GM23338 (cell line): ENCODE measurements at places on chromosomes 12 and 14. TPM values are rescaled to one million over a fixed set of nuclear protein-coding genes. Genes with fewer than 3 reads are reported as not detected.

- no peaks in the 10 kb centered on the region for H3K4me1 ChIP-seq
- no peaks in the 10 kb centered on the region for H3K36me3 ChIP-seq
- DNase-seq: no peak
- H3K27me3 ChIP-seq: no peaks in the 10 kb centered on the region
- no peak overlapping the region for H3K4me3 ChIP-seq
Measured at GRCh38 chr14:37083599-37083998, 88.8 kb downstream of the SLC25A21 start.

DNA sequence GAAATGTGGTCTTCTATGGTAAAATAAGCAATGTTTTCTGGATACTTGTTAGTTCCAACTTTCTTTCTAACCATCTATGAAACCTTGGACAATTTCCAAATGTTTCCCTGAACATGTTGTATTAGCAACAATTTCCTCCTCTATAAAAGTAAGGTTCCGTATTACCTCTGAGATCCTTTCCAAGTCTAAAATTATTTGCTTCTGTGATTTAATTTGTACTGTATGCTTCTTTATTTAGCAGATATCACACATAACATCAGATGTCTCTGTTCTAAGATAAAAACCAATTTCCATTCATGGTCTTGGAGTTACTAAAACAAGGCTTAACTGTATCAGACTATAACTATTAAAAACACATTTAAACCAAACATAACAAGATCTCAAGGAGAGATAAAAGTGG is 177.2 kb downstream of the FOXA1 start:
- DNase-seq: no peak
- no peak overlapping the region for H3K4me3 ChIP-seq
- no peaks in the 10 kb centered on the region for H3K36me3 ChIP-seq
- H3K27ac ChIP-seq: no peak overlapping the region
- H3K27me3 ChIP-seq: no peaks in the 10 kb centered on the region

DNA sequence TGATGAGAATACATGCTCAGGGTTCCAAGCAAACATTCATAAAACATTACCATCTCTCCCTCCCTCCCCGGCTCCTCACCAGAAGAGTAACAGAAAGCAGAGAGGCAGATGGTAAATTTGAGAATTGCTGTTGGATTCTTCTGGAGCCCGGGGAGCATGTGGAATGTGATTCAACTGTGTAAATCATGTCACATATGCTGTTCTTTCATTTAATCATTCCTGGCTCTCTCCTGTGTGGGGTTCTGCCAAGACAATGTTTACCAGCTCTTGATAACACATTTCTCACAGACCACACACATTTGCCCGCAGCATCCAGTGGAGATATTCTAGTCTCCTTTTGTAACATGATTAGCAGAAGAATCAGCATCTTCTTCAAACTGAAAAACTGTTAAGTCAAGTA is 23.4 kb upstream of the NR2C1 start:
- peaks cover 10% of the 10 kb centered on the region; the same call in 1 of the 2 replicates for H3K36me3 ChIP-seq
- H3K27ac ChIP-seq: no peak overlapping the region
- no peaks in the 10 kb centered on the region for H3K4me1 ChIP-seq

GRCh38 chr12:131805421-131805820 is 22.8 kb upstream of the MMP17 start:
- no peaks in the 10 kb centered on the region for H3K36me3 ChIP-seq
- peaks cover under 1% of the 10 kb centered on the region; the same call in 1 of the 2 replicates for H3K4me1 ChIP-seq
- no peaks in the 10 kb centered on the region for H3K27me3 ChIP-seq

DNA sequence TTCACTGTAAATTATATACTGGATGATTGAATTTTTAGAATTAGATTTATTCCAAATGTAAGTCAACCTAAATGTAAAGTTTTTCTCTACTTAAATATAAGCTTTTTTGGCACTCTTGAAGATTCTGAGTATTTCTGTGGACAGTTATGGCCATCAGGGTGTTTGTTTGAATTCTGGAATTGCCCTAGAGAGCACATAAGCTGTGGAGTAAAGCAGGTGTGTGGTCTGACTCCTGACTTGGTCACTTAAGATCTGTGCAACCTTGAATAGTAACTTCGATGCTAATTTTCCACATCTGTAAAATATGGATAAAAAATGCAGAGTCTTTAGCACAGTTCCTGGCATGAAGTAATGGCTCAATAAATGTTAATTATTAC is 64.4 kb downstream of the FUT8 start:
- H3K27ac ChIP-seq: no peak overlapping the region
- H3K27me3 ChIP-seq: no peaks in the 10 kb centered on the region
- H3K4me1 ChIP-seq: peaks cover 32% of the 10 kb centered on the region
- no peak overlapping the region for H3K4me3 ChIP-seq
- no peaks in the 10 kb centered on the region for H3K36me3 ChIP-seq

GRCh38 chr14:101076451-101077198 is 173.1 kb upstream of the RTL1 start:
- H3K4me3 ChIP-seq: peak overlapping the region; percentile 63
- H3K27ac ChIP-seq: no peak overlapping the region
- H3K36me3 ChIP-seq: no peaks in the 10 kb centered on the region
- H3K4me1 ChIP-seq: peaks cover 34% of the 10 kb centered on the region

- no peak for DNase-seq
- H3K4me1 ChIP-seq: peaks cover 17% of the 10 kb centered on the region; the same call in 1 of the 2 replicates
- no peak overlapping the region for H3K27ac ChIP-seq
- no peak overlapping the region for H3K4me3 ChIP-seq
- no peaks in the 10 kb centered on the region for H3K36me3 ChIP-seq
- H3K27me3 ChIP-seq: no peaks in the 10 kb centered on the region
Measured at GRCh38 chr14:69518289-69519101, 34.0 kb downstream of the PLEKHD1 start.

GRCh38 chr14:54574528-54574927 is 7.6 kb downstream of the SAMD4A start:
- no peak for DNase-seq
- H3K4me1 ChIP-seq: peaks cover 6% of the 10 kb centered on the region
- no peaks in the 10 kb centered on the region for H3K36me3 ChIP-seq
- no peak overlapping the region for H3K27ac ChIP-seq

DNA sequence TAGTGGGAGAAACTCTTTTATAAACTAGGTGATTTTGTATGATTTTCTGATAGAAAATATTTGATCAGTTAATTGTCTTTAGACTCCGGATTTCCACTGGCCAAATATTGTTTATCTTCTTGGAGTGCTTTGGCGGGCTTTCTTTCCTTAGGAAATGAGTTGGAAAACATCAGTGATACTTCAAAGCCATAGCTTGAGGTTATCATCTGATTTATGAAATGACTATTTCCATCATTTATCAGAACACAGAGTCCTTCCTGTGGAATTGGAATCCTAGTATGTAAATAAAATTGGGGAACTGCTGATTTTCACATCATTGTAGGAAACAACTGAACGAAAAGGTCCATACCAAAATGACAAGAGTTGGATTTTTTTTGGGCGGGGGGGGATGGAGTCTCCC is 186.0 kb upstream of the DCN start:
- no peaks in the 10 kb centered on the region for H3K27me3 ChIP-seq
- H3K4me3 ChIP-seq: no peak overlapping the region
- no peak overlapping the region for H3K27ac ChIP-seq
- H3K36me3 ChIP-seq: no peaks in the 10 kb centered on the region

- H3K36me3 ChIP-seq: no peaks in the 10 kb centered on the region
- no peak for DNase-seq
- H3K4me1 ChIP-seq: no peaks in the 10 kb centered on the region
- no peak overlapping the region for H3K27ac ChIP-seq
Measured at GRCh38 chr12:75660805-75661404, 149.5 kb upstream of the KRR1 start.

GRCh38 chr12:66640691-66641460 is 38.0 kb downstream of the GRIP1 start:
- DNase-seq: no peak
- H3K4me1 ChIP-seq: no peaks in the 10 kb centered on the region
- no peaks in the 10 kb centered on the region for H3K36me3 ChIP-seq
- no peaks in the 10 kb centered on the region for H3K27me3 ChIP-seq
- H3K27ac ChIP-seq: no peak overlapping the region

DNA sequence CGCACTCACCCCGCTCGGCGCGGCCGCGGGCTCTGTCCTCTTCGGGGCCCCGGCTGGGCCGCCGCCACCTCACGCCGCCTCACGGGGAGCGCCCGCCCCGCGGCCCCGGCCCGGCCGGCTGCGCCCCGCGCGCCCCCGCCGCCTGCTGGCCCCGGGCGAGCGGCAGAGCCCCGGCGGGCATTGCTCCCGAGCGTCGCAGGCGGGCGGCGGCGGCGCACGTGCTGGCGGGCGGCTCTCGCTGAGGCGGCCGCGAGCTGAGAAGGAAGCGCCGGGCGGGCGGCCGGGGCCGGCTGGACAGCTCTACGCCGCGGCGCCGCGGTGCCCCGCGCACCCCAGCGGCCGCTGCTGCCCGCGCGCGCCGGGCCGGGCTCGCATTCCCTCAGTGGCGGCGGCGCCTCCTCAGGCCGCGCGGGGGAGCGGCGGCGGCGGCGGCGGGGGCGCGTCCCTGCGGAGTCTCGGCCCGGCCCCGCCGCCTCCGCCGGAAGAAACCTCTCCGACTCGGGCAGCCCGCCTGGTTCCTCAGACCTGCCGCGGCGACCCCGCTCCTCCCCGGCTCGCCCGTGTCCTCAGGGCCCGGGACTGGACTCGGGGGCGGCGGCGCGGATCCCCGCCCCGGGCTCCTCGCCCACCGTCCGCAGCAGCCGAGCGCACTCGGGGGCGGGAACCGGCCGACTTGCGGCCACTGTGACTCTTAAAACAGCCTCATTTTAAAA is at the start of gene PITPNM2:
TSS of gene PITPNM2 (minus strand) at position 347 of the 713 bp plus-strand sequence. CDS start 116,500 bp downstream, outside the sequence.
- H3K27ac ChIP-seq: no peak within 1 kb of the TSS
- H3K4me1 ChIP-seq: peaks cover 40% of the 10 kb centered on the region
- DNase-seq: peak; percentile 78

DNA sequence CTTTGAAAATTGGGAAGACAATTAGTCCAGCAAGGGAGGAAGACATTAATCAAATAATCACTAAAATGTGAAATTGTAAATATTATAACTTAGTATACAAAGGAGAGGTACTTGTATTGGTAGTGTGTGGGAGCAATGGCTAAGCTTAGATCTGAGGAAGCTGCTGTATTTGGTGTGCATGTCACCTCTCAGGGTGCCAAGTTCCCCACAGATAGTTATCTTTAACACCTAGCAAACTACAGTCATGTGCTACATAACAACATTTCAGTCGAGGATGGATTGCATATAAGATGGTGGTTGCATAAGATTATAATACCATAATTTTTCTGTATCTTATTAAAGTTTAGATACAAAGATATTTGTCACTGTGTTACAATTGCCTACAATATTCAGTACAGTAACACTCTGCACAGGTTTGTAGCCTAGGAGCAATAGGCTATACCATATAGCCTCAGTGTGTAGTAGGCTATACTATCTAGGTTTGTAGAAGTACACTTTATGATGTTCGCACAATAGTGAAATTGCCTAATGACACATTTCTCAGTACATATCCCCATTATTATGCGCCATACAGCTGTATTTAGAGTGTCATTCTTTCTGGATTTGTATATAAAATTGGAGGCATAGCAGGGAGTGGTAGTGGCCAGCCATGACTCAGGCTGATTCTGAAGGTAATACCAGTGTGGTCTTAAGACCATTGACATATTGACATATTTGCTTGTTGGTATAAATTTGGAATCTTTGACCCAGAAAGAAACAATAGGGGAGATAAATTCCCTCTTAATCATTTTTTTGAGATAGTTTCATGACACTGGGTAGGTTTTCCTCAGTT is 55.8 kb downstream of the RAD51B start:
- no peak overlapping the region for H3K27ac ChIP-seq
- no peaks in the 10 kb centered on the region for H3K36me3 ChIP-seq
- H3K4me3 ChIP-seq: no peak overlapping the region

- no peaks in the 10 kb centered on the region; the same call in 1 of the 2 replicates for H3K36me3 ChIP-seq
- peaks cover 21% of the 10 kb centered on the region for H3K27me3 ChIP-seq
- DNase-seq: peak; percentile 44
- no peak overlapping the region for H3K27ac ChIP-seq
- no peak overlapping the region for H3K4me3 ChIP-seq
- peaks cover 28% of the 10 kb centered on the region for H3K4me1 ChIP-seq
Measured at GRCh38 chr12:6382371-6382770, 1.6 kb upstream of the LTBR start.

GRCh38 chr12:16225692-16226091 is 51.8 kb downstream of the SLC15A5 start:
- no peak overlapping the region for H3K27ac ChIP-seq
- H3K4me1 ChIP-seq: no peaks in the 10 kb centered on the region
- H3K27me3 ChIP-seq: no peaks in the 10 kb centered on the region
- DNase-seq: no peak
- no peak overlapping the region for H3K4me3 ChIP-seq

- no peaks in the 10 kb centered on the region; the same call in 1 of the 2 replicates for H3K36me3 ChIP-seq
- H3K27ac ChIP-seq: no peak overlapping the region
- peaks cover 11% of the 10 kb centered on the region for H3K4me1 ChIP-seq
- H3K4me3 ChIP-seq: peak overlapping the region; percentile 71
Measured at GRCh38 chr12:123233505-123234308, 471 bp downstream of the MTRFR start.

The MBIP gene
- total RNA-seq: 24.4 TPM in 2 replicates

The DLK1 gene
- total RNA-seq: 0.54 and 1.1 TPM in 2 replicates

The RFC5 gene
- total RNA-seq: 53.2 and 56.4 TPM in 2 replicates

The FAM181A gene
- not detected in 2 replicates for total RNA-seq
